ENCODE measurements at places on chromosomes 11 and 22. TPM values are rescaled to one million over a fixed set of nuclear protein-coding genes. Genes with fewer than 3 reads are reported as not detected.

Gene JRKL
- total RNA-seq, result 7.5 TPM

Gene P2RX3
- total RNA-seq, result not detected

Gene APOA4
- not detected for total RNA-seq

Gene SHISA8
- total RNA-seq, result not detected

Gene DEPDC7
- total RNA-seq, result 25.3 TPM

Gene SYT12
- 0.19 TPM for total RNA-seq

Gene C11orf91
- 0.19 TPM for total RNA-seq

Gene ANKK1
- 0.27 TPM for total RNA-seq

Gene FAM181B
- 0.04 TPM for total RNA-seq

Gene TENM4
- 0.23 TPM for total RNA-seq

Gene OR2AG2
- 0.08 TPM for total RNA-seq

Gene PLEKHB1
- total RNA-seq, result 5.8 TPM

Gene KRTAP5-7
- not detected for total RNA-seq

Gene SLC43A1
- total RNA-seq, result 17.5 TPM

Gene RIN1
- total RNA-seq, result 47.2 TPM

Gene SCUBE1
- not detected for total RNA-seq

Gene SLC6A5
- not detected for total RNA-seq

Gene ALG12
- 10.4 TPM for total RNA-seq

Gene SCGB1A1
- not detected for total RNA-seq

Gene VSIG10L2
- 0.27 TPM for total RNA-seq

Gene TBX1
- total RNA-seq, result not detected

Gene TRIM5
- 9.8 TPM for total RNA-seq

Gene PIK3IP1
- total RNA-seq, result 0.05 TPM

Gene OR52B2
- total RNA-seq, result not detected

Gene TUB
- 4.6 TPM for total RNA-seq

Gene IL18
- 3.5 TPM for total RNA-seq

Gene RASL10A
- 0.57 TPM for total RNA-seq

Gene TMEM191B
- 0.23 TPM for total RNA-seq

Gene SLC7A4
- total RNA-seq, result not detected

Gene CCDC81
- total RNA-seq, result 0.40 TPM

Gene GGTLC2
- not detected for total RNA-seq

Gene ZDHHC8
- total RNA-seq, result 7.7 TPM

All from A375 (cell line).